Gastroesophageal sphincter (tissue), 4 donors: ENCODE measurements at places on chromosomes 1 and 21.

DNA sequence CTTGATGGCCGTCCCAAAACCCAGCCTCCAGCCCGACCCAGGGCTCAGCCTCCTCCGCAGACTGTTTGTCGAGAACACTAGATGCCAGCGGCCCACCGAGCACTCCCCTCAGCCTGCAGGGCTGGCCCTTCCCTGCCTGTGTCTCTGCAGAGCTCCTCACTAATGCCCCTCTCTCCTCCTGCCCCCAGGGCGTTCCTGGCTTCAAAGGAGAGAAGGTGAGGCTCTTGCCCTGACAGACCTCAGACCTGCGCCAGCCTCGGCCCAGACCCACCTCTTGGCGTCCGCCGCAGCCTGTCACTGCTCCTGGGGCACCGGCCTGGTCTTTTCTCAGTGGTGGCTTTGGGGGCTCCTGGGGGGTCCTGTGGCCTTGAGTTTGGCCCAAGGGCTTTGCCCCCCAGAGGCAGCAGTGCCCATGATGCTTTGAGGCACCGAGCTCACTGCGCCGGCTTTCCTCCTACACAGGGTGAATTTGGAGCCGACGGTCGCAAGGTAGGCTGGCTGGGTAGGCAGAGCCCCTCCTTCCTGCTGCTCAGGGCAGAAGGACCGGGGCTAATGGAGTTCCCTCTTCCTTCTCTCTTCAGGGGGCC is 18.4 kb downstream of the COL6A2 start:
- no peaks in the 10 kb centered on the region for H3K27me3 ChIP-seq
- H3K36me3 ChIP-seq: peaks cover 96% of the 10 kb centered on the region
- no peak overlapping the region for H3K4me3 ChIP-seq
- no peak for ATAC-seq
- H3K4me1 ChIP-seq: no peaks in the 10 kb centered on the region

- no peaks in the 10 kb centered on the region for H3K36me3 ChIP-seq
- H3K27ac ChIP-seq: no peak overlapping the region
- no peaks in the 10 kb centered on the region for H3K27me3 ChIP-seq
- ATAC-seq: no peak
Observed at GRCh38 chr1:193458628-193459027, 272.2 kb upstream of the B3GALT2 start.

DNA sequence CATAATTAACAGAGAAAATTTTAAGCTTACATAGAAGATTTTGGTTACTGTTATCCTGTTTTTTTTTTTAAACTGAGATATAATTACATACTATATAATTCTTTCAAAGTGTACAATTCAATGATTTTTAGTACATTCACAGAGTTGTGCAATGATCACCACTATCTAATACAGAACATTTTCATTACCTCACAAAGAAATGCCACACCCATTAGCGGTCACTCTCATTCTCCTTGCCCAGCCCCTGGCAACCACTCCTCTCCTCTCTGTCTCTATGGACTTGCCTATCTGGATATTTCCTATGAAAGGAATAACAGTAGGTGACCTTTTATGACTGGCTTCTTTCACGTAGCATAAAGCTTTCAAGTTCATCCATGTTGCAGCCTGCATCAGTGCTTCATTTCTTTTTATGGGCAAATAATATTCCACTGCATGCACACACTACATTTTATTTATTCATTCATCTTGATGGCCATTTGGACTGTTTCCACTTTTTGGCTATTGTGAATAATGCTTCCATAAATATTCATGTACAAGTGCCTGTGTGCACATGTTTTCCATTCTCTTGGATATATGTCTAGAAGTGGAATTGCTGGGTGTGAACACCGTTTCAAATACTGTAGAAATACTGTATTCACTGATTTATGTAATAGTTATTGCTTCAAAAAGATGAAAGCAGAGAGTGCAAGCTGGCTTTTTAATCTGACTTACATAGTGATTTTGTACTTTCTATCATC is 26.5 kb downstream of the TAF5L start:
- H3K36me3 ChIP-seq: peaks cover 41% of the 10 kb centered on the region
- peak overlapping the region; percentile 3 for H3K27ac ChIP-seq
- no peak overlapping the region for H3K4me3 ChIP-seq
- H3K27me3 ChIP-seq: no peaks in the 10 kb centered on the region

DNA sequence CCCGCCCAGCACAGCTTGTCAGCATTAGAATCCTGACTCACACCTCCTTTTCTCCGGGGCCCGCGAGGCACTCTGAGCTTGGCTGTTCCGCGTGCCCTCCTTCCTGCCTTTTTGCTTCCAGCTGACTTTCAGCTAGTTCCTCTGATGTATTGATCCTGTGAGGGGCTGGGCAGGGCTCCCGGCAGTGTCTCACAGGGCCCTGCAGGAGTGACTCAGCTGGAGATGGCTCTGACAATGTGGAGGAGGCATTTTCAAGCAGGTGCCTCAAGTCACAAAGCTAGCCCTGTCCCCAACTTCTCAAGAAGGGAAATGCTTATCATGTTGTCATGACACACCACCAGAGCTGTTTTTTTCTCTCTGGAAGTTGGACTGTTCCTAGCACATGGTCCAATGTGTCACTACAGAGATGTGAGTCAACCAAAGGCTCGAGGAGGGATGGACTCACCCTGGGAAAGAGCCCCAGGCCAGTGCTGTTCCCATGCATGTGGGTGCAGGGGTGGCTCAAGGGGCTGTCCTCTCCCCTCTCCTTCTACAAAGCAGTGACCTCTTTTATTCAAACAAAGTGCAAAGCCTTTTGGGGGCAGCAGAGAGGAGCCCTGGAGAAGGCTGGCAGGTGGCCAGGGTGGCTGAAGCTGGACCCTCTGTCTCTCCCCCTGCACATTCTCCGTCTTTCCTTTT is 30.6 kb downstream of the SYT6 start:
- no peaks in the 10 kb centered on the region for H3K4me1 ChIP-seq
- H3K27me3 ChIP-seq: no peaks in the 10 kb centered on the region
- H3K4me3 ChIP-seq: no peak overlapping the region

DNA sequence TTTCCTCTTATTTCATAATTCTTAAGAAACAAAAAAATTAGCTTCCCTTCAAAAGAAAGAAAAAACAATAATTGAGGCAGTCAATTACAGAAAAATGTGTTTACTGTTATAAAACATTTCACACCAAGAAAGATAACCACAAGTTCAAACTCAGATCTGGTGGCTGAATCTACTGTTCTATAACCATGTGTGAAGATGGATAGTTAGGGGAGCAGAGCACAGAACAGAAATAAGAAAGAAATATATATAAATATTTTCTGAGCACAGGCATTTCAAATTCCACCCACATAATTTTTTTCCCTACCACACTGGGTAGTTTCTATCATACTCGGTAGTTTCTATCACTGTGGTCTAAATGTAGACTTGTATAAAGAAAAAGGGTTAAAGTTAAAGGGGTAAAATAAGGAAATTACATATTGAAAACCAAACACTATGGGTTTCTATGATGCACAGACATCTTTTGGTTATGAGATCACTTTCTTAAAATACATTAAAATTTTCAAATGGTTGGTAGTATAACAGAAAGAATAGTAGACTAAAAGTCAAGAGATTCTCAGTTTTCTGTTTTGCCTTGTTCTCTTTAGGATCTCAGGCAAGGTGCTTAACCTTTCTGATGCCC is 10.8 kb downstream of the LYST start:
- ATAC-seq: no peak
- H3K4me1 ChIP-seq: peaks cover 23% of the 10 kb centered on the region
- H3K4me3 ChIP-seq: no peak overlapping the region
- no peaks in the 10 kb centered on the region for H3K27me3 ChIP-seq
- no peak overlapping the region for H3K27ac ChIP-seq

- peak overlapping the region; percentile 79 for H3K4me3 ChIP-seq
- H3K36me3 ChIP-seq: peaks cover 3% of the 10 kb centered on the region
- no peaks in the 10 kb centered on the region for H3K27me3 ChIP-seq
- peaks cover 32% of the 10 kb centered on the region for H3K4me1 ChIP-seq
- peak overlapping the region; percentile 97 for H3K27ac ChIP-seq
Observed at GRCh38 chr1:111738436-111739193, 580 bp downstream of the INKA2 start.

- H3K27ac ChIP-seq: peak overlapping the region; percentile 83
- no peaks in the 10 kb centered on the region for H3K27me3 ChIP-seq
- H3K4me1 ChIP-seq: peaks cover 37% of the 10 kb centered on the region
- ATAC-seq: peak; percentile 95
Observed at GRCh38 chr1:19754482-19754881, 45.2 kb downstream of the TMCO4 start.

DNA sequence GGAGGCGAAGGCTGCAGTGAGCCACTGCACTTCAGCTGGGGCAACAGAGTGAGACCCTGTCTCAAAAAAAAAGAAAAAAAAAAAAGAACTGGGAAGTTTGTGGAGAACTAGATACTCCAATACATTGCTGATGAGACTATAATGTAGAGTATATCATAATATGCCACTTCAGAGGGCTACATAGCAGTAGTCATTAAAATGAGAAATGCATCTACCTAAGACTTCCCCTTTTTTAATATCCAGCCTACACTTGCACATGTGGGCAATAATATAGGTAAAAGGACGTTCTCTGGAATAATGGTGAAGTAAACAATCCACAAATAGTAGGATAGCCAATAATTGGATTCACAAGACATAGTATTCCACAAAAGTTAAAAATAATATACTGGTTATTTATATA is 311.0 kb downstream of the HLX start:
- H3K27ac ChIP-seq: no peak overlapping the region
- no peak for ATAC-seq
- H3K4me3 ChIP-seq: no peak overlapping the region
- H3K36me3 ChIP-seq: no peaks in the 10 kb centered on the region
- no peaks in the 10 kb centered on the region for H3K4me1 ChIP-seq

- no peaks in the 10 kb centered on the region for H3K4me1 ChIP-seq
- H3K27me3 ChIP-seq: no peaks in the 10 kb centered on the region
- no peak for ATAC-seq
- H3K4me3 ChIP-seq: no peak overlapping the region
- no peak overlapping the region for H3K27ac ChIP-seq
- no peaks in the 10 kb centered on the region for H3K36me3 ChIP-seq
Observed at GRCh38 chr1:235739124-235739523, 89.5 kb upstream of the GNG4 start.

GRCh38 chr1:174877208-174877673 is 122.5 kb upstream of the CACYBP start:
- H3K27ac ChIP-seq: no peak overlapping the region
- no peaks in the 10 kb centered on the region for H3K4me1 ChIP-seq
- H3K27me3 ChIP-seq: no peaks in the 10 kb centered on the region
- peak overlapping the region; percentile 1 for H3K4me3 ChIP-seq
- no peaks in the 10 kb centered on the region for H3K36me3 ChIP-seq
- no peak for ATAC-seq

DNA sequence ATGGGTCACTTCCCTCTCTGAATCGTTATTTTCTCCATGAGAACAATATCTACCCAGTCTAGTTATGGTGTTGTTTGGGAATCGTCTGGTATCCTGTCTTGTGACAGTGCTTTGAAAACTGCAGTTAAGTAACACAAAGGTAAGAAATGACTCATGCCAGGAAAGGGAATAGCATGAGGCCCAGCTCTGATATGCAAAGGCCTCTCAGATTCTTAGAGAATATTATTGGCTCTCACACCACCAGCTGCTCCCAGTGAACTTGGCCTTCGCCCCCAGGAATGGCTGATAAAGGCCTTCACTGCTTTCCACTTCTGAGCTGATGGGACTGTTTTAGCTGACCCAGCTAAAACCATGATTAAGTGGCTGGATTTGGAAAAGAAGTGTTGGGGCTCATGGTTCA is 27.1 kb downstream of the NEK2 start:
- H3K4me1 ChIP-seq: no peaks in the 10 kb centered on the region
- no peak overlapping the region for H3K4me3 ChIP-seq
- H3K27me3 ChIP-seq: no peaks in the 10 kb centered on the region
- H3K27ac ChIP-seq: no peak overlapping the region
- no peaks in the 10 kb centered on the region for H3K36me3 ChIP-seq
- no peak for ATAC-seq

DNA sequence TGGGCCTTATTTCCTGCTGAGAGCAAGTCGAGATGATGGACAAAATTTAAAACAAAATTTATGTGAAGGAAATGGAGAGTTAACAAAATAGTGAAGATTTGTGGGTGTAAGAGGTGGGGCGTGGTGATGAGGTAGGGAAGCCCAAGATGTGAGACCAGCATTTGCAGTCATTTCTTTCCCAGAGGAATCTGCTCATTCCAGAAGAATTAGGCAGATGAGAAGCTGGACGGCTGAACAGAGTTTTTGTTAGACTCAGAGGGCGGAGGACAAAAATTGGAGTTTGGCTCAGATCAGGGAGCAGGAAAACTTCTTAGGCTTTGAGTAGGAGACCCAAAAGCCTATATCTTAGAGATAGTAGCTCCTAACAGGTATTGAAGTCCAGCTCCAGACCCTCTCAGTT is 65.3 kb downstream of the CAMTA1 start:
- no peaks in the 10 kb centered on the region for H3K27me3 ChIP-seq
- H3K4me3 ChIP-seq: no peak overlapping the region
- H3K4me1 ChIP-seq: no peaks in the 10 kb centered on the region
- ATAC-seq: no peak
- no peak overlapping the region for H3K27ac ChIP-seq
- H3K36me3 ChIP-seq: no peaks in the 10 kb centered on the region

GRCh38 chr1:70227439-70227838 is 6.3 kb downstream of the SRSF11 start:
- no peaks in the 10 kb centered on the region for H3K27me3 ChIP-seq
- no peak overlapping the region for H3K4me3 ChIP-seq
- peaks cover 14% of the 10 kb centered on the region for H3K4me1 ChIP-seq
- H3K36me3 ChIP-seq: peaks cover 6% of the 10 kb centered on the region
- ATAC-seq: no peak

GRCh38 chr1:180623579-180624347 is 8.1 kb upstream of the XPR1 start:
- no peaks in the 10 kb centered on the region for H3K4me1 ChIP-seq
- H3K27me3 ChIP-seq: no peaks in the 10 kb centered on the region
- no peak for ATAC-seq
- H3K27ac ChIP-seq: no peak overlapping the region
- no peaks in the 10 kb centered on the region for H3K36me3 ChIP-seq

GRCh38 chr1:18962855-18963737 is 6.6 kb upstream of the IFFO2 start:
- no peak for ATAC-seq
- H3K4me1 ChIP-seq: peaks cover 13% of the 10 kb centered on the region
- peak overlapping the region; percentile 68 for H3K27ac ChIP-seq

- H3K4me3 ChIP-seq: no peak overlapping the region
- H3K27me3 ChIP-seq: no peaks in the 10 kb centered on the region
- no peak for ATAC-seq
- no peaks in the 10 kb centered on the region for H3K4me1 ChIP-seq
- H3K27ac ChIP-seq: no peak overlapping the region
Observed at GRCh38 chr1:152479792-152480595, 30.6 kb upstream of the LCE5A start.

GRCh38 chr1:228097333-228098081 is 5.6 kb downstream of the C1orf35 start:
- no peaks in the 10 kb centered on the region for H3K27me3 ChIP-seq
- no peaks in the 10 kb centered on the region for H3K4me1 ChIP-seq
- no peak overlapping the region for H3K27ac ChIP-seq
- ATAC-seq: no peak
- no peak overlapping the region for H3K4me3 ChIP-seq
- H3K36me3 ChIP-seq: no peaks in the 10 kb centered on the region
